Right renal cortex interstitium (tissue), 3 donors: ENCODE measurements at places on chromosomes 11 and 22. TPM values are rescaled to one million over a fixed set of nuclear protein-coding genes. Genes with fewer than 3 reads are reported as not detected.

- no peak for DNase-seq
Observed at GRCh38 chr11:40647295-40647694, 812.2 kb downstream of the LRRC4C start.

DNA sequence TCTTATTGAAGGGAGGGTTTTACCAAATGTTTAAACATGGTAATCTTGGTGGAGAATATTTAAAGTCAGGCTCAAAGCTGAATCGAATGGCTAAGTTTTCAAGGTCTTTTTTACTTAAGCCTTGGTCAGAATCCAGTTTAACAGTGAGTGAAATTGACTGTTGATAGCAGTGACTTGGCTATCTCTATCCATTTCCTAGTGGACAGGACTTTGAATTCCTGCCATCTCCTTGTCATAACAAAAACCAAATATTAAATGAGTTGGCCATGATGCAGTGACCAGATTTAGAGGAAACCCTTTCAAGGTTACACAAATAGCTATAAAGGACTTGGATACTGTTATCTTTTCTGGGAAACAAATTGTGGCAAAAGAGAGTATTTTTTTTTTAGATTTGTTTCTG lies 92.0 kb downstream of the JRKL start:
- no peak for DNase-seq

OR8D4 gene
- polyA plus RNA-seq, result not detected

FUT4 gene
- polyA plus RNA-seq, result 5.3 TPM

CD248 gene
- polyA plus RNA-seq, result 56.2 TPM

UPK2 gene
- 16.8 TPM for polyA plus RNA-seq
